ENCODE measurements at places on chromosomes 16 and 17.

DNA sequence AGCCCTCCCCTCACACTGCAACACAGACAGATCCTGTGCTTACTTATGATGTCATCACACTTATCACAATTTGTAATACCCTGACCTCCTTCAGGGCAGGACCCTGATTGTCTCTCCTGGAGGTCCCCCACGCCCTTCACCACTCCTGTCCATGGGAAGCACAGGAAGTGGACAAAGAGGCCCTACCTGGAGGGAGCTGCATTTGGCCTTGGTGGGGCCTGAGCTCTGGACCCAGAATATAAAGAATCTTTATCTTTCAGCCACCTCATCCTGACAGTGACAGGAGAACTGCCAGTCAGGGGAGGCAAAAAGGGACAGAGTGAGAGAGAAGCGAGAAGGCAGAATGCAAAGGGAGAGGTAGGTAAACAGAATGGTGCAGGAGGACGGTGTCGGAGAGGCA is 303.4 kb upstream of the N4BP1 start:
- no peak for DNase-seq

DNA sequence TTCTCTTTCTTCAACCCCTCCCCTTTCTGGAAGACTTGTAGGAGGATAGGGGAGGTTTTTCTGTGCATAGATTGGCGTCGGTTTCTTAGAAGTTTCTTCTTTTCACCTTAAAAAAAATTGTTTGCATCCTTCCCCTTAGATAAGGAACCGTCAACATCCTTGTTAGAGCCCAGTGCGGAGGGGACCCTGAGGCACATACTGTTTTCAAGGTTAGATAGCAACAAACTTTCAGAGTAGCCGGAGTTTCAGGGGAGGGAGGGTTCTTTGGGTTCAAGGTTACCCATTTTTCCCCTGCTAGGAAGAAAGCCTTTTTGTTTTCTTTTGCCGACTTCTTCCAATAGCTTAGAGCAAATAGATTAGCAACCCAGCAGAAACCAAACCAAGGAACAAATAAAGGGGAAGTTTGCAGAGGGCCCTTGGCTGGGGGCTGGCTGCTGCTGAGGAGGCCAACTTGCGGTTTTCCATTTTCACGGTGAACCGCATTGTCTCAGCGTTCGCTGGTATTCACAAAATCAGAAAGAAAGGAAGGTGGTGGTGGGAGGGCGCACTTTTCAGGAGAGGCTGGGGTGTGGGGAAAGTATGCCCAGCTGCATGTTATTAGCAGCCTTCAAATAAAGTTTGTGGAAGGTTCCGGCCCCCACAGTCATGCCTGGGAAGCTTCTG is 28.8 kb downstream of the MSI2 start:
- no peak for DNase-seq

GRCh38 chr16:24975428-24975889 is 39.7 kb downstream of the ARHGAP17 start:
- DNase-seq, result no peak

GRCh38 chr17:5583426-5584382 is 605 bp downstream of the NLRP1 start:
- no peak for DNase-seq

DNA sequence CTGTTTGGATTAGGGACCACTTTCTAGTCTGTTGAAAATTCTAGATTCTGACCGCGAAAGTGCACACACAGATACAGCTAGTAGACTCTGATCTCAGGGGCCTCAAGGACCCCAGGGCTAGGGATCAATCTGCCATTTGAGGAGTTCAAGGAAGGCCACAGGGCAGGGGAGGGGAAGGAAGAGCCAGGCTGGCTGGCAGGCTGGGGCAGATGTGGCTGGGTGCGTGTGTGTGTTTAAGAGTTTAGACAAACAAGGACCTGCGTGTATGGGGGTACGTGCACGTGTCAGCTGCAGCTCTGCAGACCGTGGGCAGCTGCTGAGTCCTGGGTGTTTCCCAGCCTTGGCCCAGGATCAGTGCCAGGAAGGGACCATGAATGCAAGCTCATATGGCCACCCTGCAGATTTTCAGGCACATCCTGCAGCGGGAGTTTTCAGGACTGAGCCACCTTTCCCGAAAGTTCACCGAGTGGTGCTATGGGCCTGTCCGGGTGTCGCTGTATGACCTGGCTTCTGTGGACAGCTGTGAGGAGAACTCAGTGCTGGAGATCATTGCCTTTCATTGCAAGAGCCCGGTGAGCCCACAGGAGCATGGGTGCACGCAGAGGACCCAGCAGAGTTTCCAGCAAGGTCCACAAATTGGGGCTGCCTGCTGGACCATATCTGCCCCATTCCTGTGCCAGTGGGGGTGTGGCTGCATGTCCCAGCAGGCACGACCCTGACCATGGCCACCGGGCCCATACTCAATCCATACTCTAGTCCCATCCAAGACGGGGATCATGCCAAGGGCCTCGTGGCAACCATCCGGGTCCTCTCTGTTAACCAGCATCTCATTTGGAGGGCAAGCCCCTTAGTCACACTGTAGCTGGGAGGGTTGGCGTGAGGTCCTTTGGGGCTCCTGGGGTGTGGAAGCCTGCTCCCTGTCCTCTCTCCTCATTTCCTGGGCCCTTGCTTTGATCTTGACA is 10.6 kb downstream of the TRPV2 start:
- DNase-seq, result peak; percentile 45

DNA sequence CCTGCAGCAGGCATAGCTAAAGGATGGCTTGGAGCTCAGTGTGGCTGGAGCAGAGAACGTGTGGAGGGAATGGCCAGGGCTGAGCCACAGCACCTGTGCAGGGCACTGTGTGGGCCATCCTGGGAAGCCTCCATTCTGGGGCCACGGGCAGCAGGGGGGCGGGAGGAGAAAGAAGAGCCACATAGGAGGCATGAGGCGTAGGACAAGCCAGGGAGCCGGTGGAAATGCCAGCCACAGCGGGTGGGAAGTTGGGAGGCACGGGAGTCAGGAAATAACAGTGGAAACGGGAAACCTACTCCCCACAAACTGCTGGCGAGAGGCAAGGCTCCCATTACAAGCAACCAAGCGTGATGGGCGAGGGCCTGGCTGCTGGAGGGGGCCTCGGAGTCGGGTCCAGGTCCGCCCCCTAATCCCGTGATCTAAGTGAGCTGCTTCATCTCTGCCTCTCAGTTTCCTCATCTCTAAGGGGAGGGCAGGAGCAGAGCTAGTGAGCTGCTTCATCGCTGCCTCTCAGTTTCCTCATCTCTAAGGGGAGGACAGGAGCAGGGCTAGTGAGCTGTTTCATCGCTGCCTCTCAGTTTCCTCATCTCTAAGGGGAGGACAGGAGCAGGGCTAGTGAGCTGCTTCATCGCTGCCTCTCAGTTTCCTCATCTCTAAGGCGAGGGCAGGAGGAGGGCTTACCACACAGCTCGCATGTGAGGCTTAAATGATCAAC is 104.9 kb downstream of the ADCY9 start:
- DNase-seq, result no peak

GRCh38 chr17:39899215-39899614 is 19.2 kb downstream of the GSDMB start:
- no peak for DNase-seq

GRCh38 chr17:45431531-45432404 is 902 bp downstream of the ARHGAP27 start:
- DNase-seq, result peak; percentile 22

DNA sequence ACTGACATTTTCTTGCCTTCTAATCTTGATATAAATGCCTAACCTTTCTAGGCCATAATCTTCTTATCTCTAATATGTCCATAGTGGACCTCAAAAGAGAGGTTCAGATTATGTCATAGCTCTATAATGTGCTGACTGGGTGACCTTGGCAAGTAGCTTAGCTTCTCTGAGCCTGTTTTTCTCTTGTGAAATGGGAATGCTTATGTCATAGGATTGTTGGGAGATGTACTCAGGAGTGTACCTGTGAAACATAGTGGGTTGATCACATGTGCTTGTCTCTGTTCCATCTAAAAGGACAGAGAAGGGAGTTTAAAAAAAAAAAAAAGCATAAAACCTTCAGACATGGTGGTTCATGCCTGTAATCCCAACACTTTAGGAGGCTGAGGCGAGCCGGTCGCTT is 2.4 kb downstream of the MED9 start:
- DNase-seq, result no peak

DNA sequence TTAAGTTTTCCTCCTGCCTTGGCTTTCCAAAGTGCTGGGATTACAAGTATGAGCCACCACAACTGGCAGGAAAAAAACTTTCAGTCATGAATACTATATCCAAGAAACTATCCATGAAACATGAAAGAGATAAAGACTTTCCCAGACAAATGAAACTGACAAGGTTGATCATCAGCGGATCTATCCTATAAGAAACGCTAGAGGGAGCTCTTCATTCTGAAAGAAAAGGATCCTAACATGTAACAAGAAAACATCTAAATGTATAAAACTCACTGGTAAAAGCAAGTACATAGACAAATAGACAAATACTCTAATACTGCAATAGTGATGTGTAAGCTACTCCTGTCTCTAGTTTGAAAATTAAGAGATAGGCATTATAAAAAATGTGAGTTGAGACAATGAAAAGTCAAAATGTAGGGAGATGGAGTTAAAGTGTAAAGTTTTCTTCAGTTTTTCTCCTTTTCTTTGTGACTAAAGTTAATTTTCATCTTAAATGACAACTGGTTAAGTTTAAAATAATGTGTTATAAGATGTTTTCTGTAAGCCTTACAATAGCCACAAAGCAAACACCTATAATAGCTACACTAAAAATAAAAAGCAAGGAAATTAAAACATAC is 79.6 kb upstream of the TEKT1 start:
- peak; percentile 13 for DNase-seq

DNA sequence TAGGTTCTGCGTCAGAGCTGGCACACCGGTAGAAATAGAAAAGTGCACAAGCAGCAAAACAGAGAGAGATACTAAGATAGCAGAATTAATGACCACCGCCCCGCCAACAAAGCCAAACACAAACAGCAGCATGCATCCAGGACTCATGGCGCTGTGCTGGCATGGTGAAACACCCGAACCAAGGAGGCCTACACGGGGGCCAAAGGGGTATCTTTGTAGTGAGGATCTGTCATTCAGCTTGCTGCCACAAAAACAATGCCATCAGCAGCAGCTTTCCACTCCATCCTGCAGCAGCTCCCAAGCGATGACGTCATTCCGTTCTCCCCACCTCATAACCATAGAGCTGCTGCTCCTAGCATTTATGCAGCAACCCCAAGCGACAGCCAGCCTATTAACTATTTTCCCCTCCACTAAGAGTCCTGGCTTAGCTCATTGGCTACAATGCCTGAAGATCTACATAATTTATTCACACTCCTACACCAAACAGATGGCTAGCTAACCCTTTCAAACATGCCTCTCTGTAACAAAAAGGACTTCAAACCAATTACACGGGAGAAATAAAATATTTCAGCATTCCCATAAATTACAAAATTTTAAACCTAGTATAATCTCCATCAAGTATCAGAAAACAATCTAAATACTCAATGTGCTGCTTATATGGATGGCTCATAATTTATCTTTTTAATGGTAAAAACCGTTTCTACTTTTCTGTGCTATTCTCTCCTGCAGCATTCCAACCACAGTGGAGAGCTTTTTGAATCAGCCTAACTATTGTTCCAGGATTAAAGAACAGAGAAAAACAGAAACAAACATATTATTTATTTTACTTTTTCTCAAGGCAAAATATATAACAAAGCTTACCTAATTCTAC is 73.9 kb downstream of the SPAG9 start:
- peak; percentile 82 for DNase-seq

DNA sequence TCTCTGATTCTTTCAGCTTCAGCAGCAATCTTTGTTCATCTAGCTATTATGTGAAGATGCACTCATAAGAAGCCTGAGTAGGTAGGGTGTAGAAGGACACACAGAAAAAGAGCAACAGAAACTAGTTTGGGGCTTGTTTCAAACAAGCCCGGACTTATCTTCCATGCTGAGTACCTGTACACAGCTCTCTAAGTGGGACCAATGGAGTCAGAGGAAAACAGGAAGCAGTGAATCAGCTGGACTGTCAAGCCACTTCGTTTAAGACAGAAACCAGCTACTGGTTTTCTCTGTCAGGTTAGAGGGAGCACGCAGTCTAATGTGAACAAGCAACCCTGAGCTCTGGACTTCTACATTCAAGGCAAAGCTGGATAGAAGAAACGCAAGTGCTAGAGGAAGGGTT is 16.0 kb downstream of the MAP2K6 start:
- DNase-seq, result no peak

DNA sequence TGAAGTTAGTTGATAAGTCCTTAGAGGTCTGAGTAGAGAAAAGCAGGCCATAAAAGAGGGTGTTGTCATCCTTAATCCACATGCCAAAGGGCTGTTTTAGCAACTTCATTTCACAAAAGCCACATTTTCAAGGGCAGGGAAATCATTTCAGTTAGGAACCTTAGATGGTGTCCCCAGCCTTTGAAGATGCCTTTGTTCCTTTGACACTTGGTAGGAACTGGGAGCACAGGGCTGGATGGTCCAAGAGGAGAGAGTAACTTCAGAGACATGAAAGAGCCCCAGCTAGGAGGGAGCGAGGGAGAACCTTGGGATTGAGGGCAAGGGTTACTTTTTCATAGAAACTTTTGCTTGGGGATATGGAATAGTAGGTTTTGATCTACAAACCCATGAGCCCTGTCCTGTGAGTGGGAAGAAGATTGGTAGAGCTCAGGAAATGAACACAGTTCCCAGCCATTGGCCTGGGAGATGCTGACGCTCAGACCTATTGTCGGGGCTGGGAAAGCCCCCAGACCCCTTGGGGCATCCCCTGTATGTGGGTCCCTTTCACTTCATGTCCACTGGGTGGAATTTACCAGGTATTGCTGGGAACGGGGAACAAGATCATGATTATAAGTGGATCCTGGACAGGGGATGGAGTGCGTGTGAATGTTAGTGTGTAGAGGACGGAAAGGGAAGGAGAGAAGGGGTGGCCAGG is 18.9 kb downstream of the MSI2 start:
- no peak for DNase-seq

DNA sequence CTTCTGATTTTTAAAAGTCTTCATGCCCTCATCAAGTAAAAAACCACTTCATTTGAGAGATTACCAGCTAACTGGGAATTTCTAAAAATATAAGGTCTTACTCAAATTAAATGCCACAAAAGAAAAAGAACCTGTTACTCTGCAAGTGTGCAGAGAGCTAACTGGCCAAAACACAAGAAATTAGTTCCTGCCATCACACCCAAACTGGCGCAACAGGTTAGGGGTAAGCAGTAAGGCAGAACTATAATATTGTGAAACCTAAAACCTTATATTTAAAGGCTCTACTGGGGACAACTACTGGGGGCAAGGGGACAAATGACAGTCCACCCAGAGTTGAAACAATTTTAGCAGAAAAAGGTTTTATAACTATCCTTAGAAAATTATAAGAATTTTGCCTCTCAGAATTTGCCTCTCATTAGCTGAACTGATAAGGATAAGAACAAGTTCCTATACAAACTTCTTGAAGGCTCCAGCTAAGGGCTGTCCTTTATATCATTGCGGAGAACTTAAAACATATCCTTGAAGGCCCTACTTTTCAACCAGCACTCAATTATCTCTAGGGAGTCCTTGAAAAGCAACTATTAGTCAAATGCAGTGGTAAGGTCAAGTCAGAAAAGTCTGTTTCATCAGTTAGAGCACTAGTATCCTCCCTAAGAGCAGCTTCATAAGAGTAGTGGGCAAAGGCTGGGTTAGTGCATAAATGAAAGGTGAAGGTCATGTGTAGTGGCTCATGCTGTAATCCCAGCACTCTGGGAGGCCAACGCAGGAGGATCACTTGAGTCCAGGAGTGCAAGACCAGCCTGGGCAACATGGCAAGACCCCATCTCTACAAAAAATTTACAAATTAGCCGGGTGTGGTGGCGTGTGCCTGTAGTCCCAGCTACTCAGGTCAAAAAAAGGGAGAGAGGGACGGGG is 31.5 kb downstream of the SMURF2 start:
- DNase-seq, result no peak

GRCh38 chr16:49643429-49644144 is 212.3 kb downstream of the ZNF423 start:
- no peak for DNase-seq

GRCh38 chr17:73247726-73248125 is 14.0 kb downstream of the CPSF4L start:
- DNase-seq, result no peak

- DNase-seq, result no peak
These were observed 113.8 kb downstream of the MSI2 start for GRCh38 chr17:57370037-57370581.

Measured in NCI-H1092 treated with DMSO at 0.1 percent for 48 hours (cell line).